ENCODE measurements at places on chromosomes 4 and X. TPM values are rescaled to one million over a fixed set of nuclear protein-coding genes. Genes with fewer than 3 reads are reported as not detected.

- peaks cover 12% of the 10 kb centered on the region for H3K36me3 ChIP-seq
- DNase-seq, result no peak
- H3K4me3 ChIP-seq, result no peak overlapping the region
- no peak overlapping the region for H3K27ac ChIP-seq
- peaks cover 13% of the 10 kb centered on the region for H3K4me1 ChIP-seq
- H3K27me3 ChIP-seq, result no peaks in the 10 kb centered on the region
Measured at GRCh38 chr4:137524725-137525369, 7.4 kb downstream of the PCDH18 start.

DNA sequence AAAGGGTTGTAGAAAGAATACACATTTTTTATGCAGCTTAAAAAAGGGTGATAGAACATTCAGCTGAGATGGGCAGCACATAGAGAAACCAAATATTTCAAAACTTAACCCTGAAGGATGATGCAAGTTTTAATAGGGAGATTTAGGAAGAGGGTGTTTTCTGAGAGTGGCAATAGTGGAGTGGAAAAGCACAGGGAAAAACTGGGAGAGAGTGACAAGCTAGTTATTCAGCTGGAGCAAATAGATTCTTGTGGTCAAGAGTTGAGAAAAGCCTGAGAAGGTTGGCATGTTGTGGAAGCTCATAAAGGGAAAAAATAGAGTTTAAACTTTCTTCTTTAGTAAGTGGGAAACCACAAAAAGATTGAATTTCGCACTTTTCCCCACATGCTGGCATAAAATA is 359.6 kb upstream of the PITX2 start:
- no peaks in the 10 kb centered on the region for H3K27me3 ChIP-seq
- H3K36me3 ChIP-seq, result no peaks in the 10 kb centered on the region
- no peak overlapping the region for H3K27ac ChIP-seq
- H3K4me3 ChIP-seq, result no peak overlapping the region
- DNase-seq, result no peak

GRCh38 chr4:172666711-172667368 is 501.8 kb upstream of the GALNT7 start:
- no peaks in the 10 kb centered on the region for H3K4me1 ChIP-seq
- no peak overlapping the region for H3K27ac ChIP-seq
- no peaks in the 10 kb centered on the region for H3K27me3 ChIP-seq
- DNase-seq, result no peak
- no peaks in the 10 kb centered on the region for H3K36me3 ChIP-seq

DNA sequence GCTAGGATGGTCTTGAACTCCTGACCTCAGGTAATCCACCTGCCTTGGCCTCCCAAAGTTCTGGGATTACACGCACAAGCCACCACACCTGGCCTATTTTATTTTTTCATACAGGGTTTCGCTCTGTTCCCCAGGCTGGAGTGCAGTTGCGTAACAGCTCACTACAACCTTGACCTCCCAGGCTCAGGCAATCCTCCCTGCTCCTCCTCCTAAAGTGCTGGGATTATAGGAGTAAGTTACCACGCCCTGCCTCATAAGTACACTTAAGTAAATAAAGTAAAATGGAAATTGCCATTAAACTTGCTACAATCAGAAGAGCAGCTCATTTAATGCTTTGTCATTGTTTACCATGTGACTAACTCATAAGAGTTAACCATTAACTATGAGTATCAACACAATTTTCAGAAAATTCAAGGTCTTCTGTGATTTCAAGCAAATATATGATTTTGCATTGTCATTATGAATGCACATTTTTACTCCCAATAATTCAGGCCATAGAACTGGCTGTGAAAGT is 12.3 kb downstream of the UGDH start:
- peaks cover 9% of the 10 kb centered on the region for H3K4me1 ChIP-seq
- DNase-seq, result no peak
- H3K4me3 ChIP-seq, result no peak overlapping the region
- peak overlapping the region; percentile 97 for H3K27ac ChIP-seq

SMIM10L2A gene
- 9.5 TPM for total RNA-seq

CSN1S1 gene
- not detected for total RNA-seq

GRCh38 chr4:19728773-19729172 is 522.9 kb upstream of the SLIT2 start:
- H3K36me3 ChIP-seq, result no peaks in the 10 kb centered on the region
- H3K27ac ChIP-seq, result no peak overlapping the region
- no peak overlapping the region for H3K4me3 ChIP-seq
- H3K27me3 ChIP-seq, result no peaks in the 10 kb centered on the region
- H3K4me1 ChIP-seq, result no peaks in the 10 kb centered on the region
- no peak for DNase-seq

GPR50 gene
- 0.64 TPM for total RNA-seq

SPATA18 gene
- 7.4 TPM for total RNA-seq

- no peaks in the 10 kb centered on the region for H3K36me3 ChIP-seq
- DNase-seq, result no peak
- no peaks in the 10 kb centered on the region for H3K4me1 ChIP-seq
- H3K27ac ChIP-seq, result no peak overlapping the region
- H3K27me3 ChIP-seq, result no peaks in the 10 kb centered on the region
Measured at GRCh38 chrX:73850124-73851013, 287.4 kb downstream of the CHIC1 start.

- H3K4me1 ChIP-seq, result peaks cover 4% of the 10 kb centered on the region
- peaks cover 2% of the 10 kb centered on the region for H3K36me3 ChIP-seq
- peaks cover 15% of the 10 kb centered on the region for H3K27me3 ChIP-seq
- H3K27ac ChIP-seq, result peak overlapping the region; percentile 45
- DNase-seq, result no peak
Measured at GRCh38 chr4:2296631-2297601, 35.0 kb upstream of the MXD4 start.

- H3K4me1 ChIP-seq, result peaks cover 13% of the 10 kb centered on the region
- H3K27me3 ChIP-seq, result peaks cover 8% of the 10 kb centered on the region
- no peak for DNase-seq
- no peaks in the 10 kb centered on the region for H3K36me3 ChIP-seq
Measured at GRCh38 chr4:23856630-23857029, 33.2 kb downstream of the PPARGC1A start.

PF4V1 gene
- not detected for total RNA-seq

DNA sequence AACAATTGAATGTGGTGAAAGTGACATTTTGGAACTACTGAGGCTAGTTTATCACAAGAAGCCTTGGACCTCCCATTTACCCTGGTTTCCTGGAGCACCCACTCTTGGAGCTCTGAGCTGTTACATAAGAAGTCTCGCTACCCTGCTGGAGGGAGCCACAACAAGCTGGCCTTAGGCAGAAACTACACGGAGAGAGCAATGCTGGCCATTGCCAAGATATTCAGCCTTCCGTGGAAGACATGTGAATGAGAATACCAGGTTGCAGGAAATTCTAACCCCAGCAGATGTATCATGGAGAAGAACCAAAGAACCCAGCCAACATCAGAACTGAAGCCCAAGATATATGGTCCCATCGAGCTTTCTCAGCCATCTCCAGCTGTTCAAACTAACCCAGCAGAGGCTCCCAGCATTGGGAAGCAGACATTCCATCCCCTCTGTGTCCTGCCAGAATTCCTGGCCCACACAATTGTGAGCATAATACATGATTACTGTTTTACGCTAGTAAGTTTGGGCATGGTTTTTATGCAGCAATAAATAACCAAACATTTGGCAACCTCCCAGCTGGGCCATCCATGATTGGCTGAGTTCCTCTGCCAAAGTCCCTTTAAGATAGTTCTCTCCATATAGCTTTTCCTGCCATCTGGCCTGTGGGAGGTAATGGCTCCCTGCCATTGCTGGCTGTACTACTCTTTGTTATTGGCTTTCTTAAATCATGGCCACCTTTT is 17.9 kb upstream of the PDE5A start:
- H3K27me3 ChIP-seq, result no peaks in the 10 kb centered on the region
- H3K36me3 ChIP-seq, result no peaks in the 10 kb centered on the region
- peaks cover 4% of the 10 kb centered on the region for H3K4me1 ChIP-seq
- H3K4me3 ChIP-seq, result no peak overlapping the region
- no peak overlapping the region for H3K27ac ChIP-seq
- DNase-seq, result no peak

DNA sequence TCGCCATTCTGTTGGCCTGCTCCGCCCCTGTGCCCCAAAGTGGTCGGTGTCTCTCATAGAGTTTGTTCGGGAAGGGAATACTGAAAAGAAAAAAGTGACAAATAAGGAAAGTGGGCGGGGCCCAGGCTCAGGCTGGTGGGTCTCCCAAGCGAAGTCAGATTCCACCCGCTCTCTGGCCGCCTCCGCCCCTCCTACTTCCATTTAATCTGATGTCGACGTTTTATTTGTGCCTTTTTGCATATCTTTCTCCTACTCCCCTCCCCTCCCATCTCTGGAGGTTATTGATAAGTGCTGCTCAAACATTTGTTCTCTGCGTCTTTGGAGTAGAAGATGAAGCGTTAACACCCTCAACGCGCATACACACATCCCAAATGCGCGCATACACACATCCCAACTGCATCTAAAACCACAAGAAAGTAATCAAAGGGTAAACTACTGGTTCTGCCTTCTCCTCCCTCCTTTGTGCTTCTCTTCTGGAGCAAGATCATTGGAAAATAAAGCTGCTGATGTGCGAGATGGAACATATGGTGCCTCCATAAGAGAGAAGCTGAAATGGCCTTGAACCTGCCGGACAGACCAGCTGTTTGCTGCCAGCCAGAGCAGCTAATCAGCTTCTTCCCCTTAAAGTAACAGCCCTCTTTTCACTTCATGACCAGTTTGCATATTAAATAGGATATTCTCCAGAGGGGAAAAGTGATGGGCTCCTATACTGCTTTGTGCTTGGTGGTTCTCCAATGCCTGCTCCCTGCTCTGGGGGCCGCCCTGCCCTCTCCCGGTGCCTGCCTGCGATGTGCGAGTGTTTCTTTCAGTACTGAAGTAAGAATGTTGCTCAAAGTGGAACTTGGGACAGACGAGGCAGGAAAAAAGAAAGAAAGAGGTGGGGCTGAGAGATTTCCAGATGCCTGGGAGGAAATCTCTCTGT is 3.1 kb downstream of the MAMLD1 start:
- peaks cover 14% of the 10 kb centered on the region for H3K27me3 ChIP-seq
- H3K4me3 ChIP-seq, result peak overlapping the region; percentile 77
- peak overlapping the region; percentile 89 for H3K27ac ChIP-seq
- DNase-seq, result no peak

- no peaks in the 10 kb centered on the region for H3K27me3 ChIP-seq
- H3K4me1 ChIP-seq, result no peaks in the 10 kb centered on the region
- no peak for DNase-seq
- H3K27ac ChIP-seq, result no peak overlapping the region
- H3K4me3 ChIP-seq, result no peak overlapping the region
Measured at GRCh38 chrX:147739196-147739595, 172.5 kb upstream of the FMR1 start.

GRCh38 chr4:146333187-146333894 is 119.0 kb downstream of the REELD1 start:
- H3K36me3 ChIP-seq, result no peaks in the 10 kb centered on the region
- H3K4me1 ChIP-seq, result peaks cover 14% of the 10 kb centered on the region
- H3K27me3 ChIP-seq, result peaks cover 6% of the 10 kb centered on the region
- no peak overlapping the region for H3K4me3 ChIP-seq
- no peak overlapping the region for H3K27ac ChIP-seq

DNA sequence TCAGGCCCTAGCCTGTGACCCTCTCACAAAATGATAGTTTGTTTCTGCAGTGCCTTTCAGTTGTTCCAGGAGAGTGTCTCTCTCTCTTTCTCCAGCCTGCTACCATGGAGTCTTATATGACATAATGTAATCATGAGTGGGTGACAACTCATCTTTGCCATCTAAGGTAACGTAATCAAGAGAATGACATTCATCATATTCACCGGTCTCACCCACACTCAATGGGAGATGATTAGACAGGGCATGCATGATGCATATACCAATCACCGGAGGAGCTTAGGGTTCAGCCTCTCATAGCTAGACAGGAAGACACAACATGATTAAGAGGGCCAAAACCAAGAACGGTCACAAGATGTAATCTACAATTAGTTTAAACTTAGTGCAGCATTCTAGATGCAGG is 97.1 kb upstream of the FAM9B start:
- H3K27me3 ChIP-seq, result no peaks in the 10 kb centered on the region
- H3K4me3 ChIP-seq, result no peak overlapping the region
- no peaks in the 10 kb centered on the region for H3K36me3 ChIP-seq
- no peak overlapping the region for H3K27ac ChIP-seq

MGARP gene
- not detected for total RNA-seq

DNA sequence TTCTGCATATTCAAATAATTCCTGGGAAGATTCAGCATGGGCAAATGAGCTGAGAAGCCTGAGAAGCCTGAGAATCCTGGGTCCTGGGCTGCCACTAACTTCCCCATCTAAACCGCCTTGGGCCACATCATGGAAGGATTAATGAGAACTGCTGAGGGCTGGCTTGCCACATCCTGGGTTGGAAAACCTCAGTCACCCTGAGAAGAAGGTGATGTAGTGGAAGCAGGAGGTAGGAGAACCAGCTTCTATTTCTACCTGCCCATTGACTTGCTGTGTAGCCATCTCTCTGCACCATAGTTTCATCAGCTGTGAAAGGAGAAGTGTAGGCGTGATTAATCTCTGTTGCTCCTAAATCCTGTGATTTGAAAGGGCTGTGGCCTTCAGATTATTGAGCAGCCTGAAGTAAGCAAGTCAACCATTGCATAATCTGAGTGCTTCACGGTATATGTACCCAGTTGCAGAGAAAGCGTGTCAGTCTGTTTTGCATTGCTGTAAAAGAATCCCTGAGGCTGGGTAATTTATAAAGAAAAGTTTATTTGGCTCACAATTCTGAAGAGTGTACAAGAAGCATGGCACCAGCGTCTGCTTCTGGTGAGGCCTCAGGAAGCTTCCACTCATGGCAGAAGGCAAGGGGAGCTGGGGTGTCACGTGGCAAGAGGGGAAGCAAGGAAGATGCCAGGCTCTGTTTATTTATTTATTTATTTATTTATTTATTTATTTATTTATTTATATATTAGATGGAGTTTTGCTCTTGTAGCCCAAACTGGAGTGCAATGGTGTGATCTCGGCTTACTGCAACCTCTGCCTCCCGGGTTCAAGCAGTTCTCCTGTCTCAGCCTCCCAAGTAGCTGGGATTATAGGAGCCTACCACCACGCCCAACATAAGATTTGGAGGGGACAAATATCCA is 140.9 kb upstream of the ATP6AP2 start:
- peaks cover 3% of the 10 kb centered on the region for H3K4me1 ChIP-seq
- no peak for DNase-seq
- H3K4me3 ChIP-seq, result no peak overlapping the region

GRCh38 chrX:71667328-71668247 is at the start of gene LOC101059915:
Gene LOC101059915 (plus strand): TSS chrX:71667546.
- no peaks in the 10 kb centered on the region for H3K27me3 ChIP-seq
- no peak for DNase-seq
- H3K36me3 ChIP-seq, result no peaks in the 10 kb centered on the region
- H3K27ac ChIP-seq, result no peak within 1 kb of the TSS
- no peaks in the 10 kb centered on the region for H3K4me1 ChIP-seq

GRCh38 chr4:79663141-79663540 is 255.1 kb upstream of the GK2 start:
- no peaks in the 10 kb centered on the region for H3K4me1 ChIP-seq
- H3K27me3 ChIP-seq, result no peaks in the 10 kb centered on the region
- peaks cover 9% of the 10 kb centered on the region for H3K36me3 ChIP-seq

GRCh38 chr4:7828793-7829301 is 110.8 kb downstream of the AFAP1 start:
- no peak for DNase-seq
- H3K36me3 ChIP-seq, result peaks cover 30% of the 10 kb centered on the region
